ENCODE measurements at places on chromosomes 16 and 17.

DNA sequence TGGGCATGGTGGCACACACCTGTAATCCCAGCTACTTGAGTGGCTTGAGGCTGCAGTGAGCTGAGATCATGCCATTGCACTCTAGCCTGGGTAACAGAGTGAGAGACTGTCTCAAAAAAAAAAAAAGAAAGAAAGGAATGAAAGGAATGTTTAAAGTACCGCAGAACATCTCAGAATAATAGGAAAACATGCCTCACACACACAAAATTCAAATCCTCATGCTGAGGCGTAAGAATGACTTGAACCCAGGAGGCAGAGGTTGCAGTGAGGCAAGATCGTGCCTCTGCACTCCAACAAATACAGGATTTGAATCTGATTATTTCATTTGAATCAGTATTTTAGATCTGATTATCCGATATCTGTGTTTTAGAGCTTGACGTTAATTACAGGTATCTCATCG is 21.3 kb upstream of the GAA start:
- DNase-seq = no peak

GRCh38 chr17:62888148-62888547 is 77.9 kb upstream of the TANC2 start:
- no peak for DNase-seq

DNA sequence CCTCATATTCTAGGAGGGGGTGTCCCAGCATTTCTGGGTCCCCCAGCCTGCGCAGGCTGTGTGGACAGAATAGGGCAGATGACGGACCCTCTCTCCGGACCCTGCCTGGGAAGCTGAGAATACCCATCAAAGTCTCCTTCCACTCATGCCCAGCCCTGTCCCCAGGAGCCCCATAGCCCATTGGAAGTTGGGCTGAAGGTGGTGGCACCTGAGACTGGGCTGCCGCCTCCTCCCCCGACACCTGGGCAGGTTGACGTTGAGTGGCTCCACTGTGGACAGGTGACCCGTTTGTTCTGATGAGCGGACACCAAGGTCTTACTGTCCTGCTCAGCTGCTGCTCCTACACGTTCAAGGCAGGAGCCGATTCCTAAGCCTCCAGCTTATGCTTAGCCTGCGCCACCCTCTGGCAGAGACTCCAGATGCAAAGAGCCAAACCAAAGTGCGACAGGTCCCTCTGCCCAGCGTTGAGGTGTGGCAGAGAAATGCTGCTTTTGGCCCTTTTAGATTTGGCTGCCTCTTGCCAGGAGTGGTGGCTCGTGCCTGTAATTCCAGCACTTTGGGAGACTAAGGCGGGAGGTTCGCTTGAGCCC is 11.6 kb downstream of the STH start:
- DNase-seq = no peak

- DNase-seq = no peak
Measured at GRCh38 chr17:81808778-81809555, 5.0 kb downstream of the GCGR start.

- DNase-seq = no peak
Measured at GRCh38 chr17:80839511-80839941, 152.1 kb upstream of the CHMP6 start.

DNA sequence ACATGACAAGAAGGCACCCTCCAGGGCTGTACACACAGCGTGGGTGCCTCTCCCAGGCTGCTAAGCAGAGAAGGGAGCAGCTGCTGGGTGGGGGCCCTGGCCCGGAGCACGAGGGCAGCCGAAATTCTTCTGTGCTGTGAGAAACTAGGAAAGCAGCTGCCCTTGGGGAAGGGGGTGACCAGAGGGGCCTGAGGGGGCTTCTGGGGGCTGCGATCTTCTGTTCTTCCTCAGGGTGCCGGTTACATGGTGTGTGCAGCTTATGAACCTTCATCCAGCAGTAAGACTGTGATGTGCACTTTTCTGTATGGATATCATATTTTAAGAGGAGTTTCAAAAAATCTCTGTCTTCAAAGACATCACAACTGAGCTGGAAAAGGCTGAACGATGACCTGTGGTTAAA is 43.2 kb upstream of the METRNL start:
- DNase-seq = no peak

GRCh38 chr17:43545383-43545632 is 832 bp downstream of the ETV4 start:
- DNase-seq = no peak

DNA sequence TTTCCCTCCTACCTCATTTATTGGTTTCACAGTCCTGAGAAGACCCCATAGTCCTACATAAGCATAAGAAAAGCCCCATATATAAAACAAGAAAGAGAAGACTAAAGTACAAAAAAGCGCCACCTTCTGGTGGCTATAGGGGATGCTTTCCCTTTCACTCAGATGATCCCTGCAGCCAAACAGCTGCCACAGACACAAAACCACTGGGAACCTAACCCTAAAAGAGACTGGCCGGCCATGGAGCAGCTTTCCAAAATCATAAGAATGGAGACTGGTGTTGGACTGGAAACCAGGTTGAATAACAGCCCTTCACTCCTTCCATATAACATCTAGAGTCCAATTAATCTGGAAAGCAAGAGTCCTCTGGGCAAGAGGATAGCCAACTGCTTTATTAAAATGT is 11.4 kb downstream of the DYNC1LI2 start:
- no peak for DNase-seq

DNA sequence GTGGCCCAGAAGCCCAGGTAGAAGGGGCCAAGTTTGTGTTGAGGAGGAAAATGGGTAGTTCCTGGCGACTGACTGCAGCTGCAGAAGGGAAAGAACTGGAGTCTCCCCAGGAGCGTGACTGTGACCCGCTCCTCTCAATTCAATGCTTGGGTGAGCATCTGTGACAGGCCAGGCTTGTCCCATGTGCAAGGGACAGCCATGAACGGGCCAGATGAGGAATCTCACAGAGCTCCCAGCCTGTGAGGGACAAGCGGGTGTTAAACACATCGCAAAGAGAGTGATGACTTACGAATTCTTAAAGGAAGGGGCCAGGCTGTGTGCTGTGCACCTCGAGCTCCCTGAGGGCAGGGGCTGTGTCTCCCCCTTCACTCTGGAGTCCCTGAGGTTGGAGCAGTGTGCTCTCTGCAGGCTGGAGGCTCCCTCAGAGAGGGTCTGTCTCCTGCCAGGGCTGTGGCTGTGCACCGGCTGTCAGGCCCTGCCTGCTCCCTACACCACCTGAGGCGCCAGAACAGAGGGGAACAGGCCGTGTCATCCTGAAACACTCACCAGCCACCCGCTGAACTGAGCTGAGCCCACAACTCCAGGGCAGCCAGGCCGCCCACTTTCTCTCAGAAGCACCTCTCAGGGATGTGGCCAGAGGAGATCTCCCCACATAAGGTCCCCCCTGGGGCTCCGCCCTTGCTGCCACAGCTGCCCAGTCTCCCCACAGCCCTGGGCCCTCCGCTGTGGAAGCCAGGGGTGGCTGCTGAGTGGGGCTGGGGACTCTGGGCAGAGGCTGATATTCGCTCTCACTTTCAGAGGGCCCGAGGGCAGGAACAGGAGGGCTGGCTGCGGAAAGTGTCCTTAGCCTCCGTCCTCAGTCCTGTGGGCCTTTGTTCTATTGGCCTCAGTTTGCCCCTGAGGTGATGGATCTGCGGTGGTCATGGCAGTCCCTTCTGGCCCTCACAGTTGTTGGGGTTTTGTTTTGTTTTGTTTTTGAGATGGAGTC is 25.7 kb upstream of the NXPH3 start:
- no peak for DNase-seq

GRCh38 chr16:84412262-84412661 is 43.9 kb downstream of the ATP2C2 start:
- no peak for DNase-seq

- peak; percentile 38 for DNase-seq
Measured at GRCh38 chr16:72221630-72222024, 49.7 kb upstream of the PMFBP1 start.

GRCh38 chr16:17339764-17340541 is 130.8 kb downstream of the XYLT1 start:
- DNase-seq = no peak

- no peak for DNase-seq
Measured at GRCh38 chr17:57120814-57121213, 35.8 kb downstream of the AKAP1 start.

- no peak for DNase-seq
Measured at GRCh38 chr17:40949418-40949817, 12.0 kb upstream of the KRT23 start.

GRCh38 chr16:49048557-49048956 is 233.1 kb downstream of the CBLN1 start:
- DNase-seq = no peak

DNA sequence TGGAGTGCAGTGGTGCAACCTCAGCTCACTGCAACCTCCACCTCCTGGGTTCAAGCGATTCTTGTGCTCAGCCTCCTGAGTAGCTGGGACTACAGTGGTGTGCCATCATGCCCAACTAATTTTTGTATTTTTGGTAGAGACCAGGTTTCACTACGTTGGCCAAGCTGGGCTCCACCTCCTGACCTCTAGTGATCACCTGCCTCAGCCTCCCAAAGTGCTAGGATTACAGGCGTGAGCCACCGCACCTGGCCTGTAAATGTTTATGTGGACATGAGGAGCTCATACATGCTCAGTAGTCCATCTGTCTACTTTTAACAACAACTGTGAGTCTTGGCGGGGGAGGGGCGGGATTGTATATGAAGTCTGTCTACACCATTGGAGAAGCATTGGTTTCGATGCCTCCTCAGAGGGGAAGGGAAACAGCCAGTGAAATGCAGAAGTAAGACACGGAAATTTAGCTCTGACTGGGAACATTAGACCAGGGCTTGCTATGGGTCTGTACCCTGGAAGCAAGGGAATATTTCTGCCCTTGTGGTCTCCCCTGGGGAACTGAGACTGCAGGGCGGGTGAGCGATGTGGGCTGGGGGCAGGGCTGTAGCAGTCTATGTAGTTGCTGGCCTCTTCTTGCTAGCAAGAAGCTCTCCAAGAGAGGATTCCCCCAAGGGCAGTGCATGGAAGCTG is 9.3 kb downstream of the NUBP1 start:
- no peak for DNase-seq

- no peak for DNase-seq
Measured at GRCh38 chr17:19495828-19496528, 37.7 kb upstream of the SLC47A1 start.

DNA sequence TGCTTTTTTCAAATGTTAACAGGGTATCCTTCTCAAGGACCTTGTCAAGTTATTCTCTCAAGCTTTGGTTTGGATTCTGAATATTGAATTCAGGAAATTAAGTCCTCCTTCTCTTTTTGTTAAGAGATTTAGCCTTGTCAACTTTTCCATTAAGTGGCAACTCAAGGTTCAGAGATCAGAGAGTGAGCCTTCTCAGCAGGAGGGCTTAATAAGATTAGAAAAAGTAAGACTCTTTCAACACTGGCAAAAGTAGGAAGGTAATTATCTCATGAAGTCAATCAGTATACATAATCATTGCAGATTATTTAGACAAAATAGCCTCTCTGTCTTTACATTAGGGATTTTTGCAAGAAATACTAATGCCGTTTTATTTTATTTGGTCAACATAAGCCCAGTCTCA is 330.7 kb downstream of the KIF2B start:
- DNase-seq = no peak

DNA sequence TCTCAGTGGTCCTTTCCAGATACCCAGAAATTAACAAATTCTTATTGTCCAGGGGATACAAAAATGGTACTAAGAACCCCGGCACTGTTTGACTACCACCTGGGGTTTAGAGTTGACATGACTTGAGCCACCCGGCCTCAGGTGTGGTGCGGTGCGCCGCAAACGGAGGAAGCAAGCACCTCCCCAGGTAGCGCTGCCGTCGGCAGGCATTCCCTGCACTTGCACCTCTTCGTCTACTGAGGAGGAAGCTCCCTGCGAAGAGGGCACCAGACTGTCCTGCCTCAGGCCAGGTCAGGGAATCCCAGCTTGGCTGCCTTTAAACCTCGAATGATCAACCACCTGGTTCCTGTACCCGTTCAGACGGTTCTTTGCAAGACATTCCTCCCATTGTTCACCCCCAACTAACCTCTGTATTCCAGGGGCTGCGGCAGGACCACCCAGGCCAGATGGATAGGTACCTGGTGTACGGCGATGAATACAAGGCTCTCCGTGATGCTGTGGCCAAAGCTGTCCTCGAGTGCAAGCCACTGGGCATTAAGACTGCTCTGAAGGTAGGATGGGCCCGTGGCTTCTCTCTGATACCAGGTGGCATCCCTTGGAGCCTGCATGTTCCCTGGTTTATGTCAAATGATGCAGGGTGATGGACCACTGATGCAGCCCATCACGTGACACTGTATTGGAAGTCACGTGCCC is 40.8 kb upstream of the ENDOV start:
- DNase-seq = no peak

DNA sequence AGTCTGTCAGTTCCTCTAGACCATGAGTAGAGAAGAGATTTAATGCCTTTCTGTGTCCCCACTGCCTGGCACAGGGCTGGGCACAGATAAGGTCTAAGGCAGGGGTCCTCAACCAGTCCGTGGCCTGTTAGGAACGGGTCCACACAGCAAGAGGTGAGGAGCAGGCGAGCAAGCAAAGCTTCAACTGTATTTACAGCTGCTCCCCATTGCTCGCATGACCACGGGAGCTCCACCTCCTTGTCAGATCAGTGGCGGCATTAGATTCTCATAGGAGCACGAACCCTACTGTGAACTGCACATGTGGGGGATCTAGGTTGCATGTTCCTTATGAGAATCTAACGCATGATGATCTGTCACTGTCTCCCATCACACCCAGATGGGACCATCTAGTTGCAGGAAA is 1.8 kb downstream of the B9D1 start:
- no peak for DNase-seq

DNA sequence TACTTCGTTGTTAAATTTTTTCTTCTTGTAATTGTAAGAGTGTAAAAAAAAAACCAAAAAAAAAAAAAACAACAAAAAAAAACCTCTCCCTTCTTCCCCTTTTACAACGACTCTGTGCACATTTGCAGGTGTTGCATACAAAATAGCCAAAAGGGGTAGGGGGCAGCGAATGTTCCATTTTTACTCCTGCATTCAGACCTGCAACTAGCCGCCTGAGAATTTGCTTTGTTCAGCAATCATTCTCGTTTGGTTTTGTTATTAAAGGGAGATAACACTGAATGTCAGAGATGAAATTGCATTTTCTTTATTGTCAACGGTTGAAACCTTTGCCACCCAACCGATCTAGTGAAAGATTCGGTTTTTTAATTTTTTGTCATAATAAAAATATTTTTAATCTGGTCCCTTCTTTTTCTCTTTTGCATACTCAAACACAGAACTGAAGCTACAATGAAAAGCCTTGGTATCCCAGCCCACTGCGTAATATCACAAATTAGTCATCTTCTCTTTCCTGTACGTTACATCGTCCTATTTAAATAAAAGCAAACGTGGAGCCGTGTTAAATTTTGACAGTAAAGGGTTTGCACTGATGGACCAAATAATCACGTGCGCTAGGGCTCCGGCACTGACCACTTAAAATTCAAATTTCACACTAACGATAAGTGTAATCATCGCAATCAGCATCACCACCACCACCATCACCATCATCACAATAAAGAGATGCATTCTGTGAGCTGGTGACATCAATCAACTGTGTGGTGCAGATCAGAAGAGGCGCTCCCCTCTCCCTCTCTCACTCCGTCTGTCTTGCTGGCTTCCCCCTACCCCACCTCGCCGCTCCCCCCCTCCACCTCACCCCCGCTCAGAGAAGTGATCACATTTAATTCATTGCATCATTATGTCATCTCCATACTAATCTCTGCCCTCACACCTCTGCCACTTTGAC is 406.2 kb upstream of the PSMD7 start:
- no peak for DNase-seq
